ENCODE measurements at places on chromosomes 12 and 14.

DNA sequence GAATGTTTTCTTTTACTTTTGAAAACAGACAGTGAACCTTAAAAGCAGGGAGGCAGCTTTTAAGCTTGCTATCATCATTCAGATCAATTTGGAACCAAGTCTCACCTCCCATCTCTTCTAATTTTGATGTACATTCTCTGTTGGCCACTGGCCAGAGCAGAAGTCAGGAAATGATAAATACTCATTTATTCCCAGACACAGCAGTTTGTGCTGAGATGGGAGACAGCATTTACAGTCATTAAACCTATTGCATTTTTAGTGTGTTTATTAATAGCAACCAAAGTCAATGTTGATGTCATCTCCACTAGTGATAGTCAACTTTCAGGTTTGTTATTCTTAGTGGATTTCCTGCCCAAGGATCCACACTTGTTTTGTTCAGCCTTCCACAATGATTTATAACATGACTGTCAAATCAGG is 320.0 kb upstream of the ATP2B1 start:
- no peak for DNase-seq

GRCh38 chr14:68932686-68933085 is 46.4 kb downstream of the ACTN1 start:
- no peak for DNase-seq

- no peak for DNase-seq
Measured at GRCh38 chr12:43008953-43009845, 419.7 kb upstream of the PRICKLE1 start.

- DNase-seq: no peak
Measured at GRCh38 chr14:78530078-78530477, 359.9 kb downstream of the NRXN3 start.

DNA sequence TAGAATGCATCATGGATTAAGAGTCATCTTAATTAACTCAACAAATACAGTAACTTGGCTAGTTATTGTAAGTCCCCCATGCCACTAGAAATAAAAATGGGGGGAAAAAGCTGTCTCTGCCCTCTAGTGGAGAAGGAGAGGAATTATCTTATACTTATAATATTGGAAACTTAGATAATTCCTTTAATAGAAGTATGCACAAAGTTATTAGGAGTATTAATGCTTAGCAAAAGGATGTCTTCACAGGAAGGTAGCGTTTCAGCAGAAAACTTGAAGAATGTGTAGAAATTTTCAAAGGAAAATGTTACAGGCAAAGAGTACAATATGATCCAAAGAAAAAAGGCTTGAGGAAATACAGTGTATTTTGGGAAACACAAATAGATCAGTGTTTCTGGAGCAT is 19.8 kb downstream of the OR5AU1 start:
- DNase-seq: no peak

DNA sequence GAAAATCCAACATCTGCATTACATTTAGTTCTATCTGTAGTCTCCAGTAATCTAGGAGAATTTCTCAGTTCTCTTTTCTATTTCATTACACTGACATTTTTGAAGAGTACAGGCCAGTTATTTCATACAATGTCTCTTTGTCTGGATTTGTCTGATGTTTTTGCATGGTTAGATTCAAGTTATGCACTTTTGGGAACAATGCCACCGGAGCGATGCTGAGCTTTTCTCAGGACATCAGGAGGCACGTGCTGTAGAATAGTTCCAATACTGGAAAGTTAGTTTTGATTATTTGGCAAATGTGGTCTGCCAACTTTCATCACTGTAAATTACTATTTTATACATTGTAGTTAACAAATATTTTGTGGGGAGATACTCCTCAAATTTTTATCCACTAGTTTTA is 43.1 kb downstream of the ALDH1L2 start:
- DNase-seq: no peak

GRCh38 chr12:62613081-62613480 is 146.5 kb downstream of the MON2 start:
- no peak for DNase-seq

DNA sequence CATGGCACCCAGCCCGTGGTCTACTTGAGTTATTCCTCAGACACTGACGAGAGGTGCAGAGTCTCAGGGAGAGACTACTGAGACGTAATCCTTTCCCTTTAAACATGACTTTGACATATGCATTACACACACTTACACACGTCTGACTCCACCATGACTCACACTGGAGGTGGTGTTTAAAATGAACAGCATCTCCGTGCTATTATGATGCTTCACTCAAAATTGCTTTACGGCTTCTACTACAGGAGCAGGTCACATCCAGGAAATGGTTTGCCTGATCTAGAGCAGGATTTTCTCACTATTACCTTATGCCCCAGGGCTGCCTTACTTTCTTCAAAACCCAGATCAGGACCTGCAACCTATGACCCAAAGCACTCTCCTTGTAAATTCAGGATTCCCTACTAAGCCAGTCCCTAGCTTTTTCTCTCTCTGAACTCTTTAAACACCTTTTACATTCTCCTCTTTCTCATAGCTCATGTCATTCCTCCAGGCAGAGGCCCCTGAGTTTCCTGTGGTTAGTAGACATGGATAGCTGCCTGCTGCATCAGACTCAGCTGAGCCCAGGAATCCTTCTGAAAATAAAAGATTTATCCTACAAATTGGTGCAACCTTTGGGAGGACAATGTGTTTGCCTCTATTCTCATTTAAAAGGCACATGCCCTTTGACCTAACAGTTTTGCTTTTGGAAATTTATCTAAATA is 31.2 kb downstream of the TMCC3 start:
- DNase-seq: no peak

DNA sequence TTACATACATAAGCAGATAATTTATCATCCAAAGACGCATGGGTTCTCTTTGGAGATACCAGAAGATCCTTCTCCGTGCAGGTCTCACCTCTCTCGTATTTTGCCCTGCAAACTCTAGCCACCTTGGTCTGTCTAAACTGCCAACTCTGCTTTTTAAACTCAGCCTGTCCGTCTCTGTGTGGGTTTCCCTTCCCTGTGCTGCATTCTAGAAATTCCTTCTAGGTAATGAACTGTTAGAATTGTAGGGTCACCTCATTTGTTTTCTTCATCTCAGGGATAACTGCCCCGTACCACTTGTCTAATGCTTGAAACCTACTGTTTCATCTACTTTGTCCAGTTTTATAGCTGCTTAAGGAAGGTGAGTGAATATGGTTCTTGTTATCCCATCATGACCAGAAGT is 45.4 kb upstream of the CCDC196 start:
- DNase-seq: no peak

DNA sequence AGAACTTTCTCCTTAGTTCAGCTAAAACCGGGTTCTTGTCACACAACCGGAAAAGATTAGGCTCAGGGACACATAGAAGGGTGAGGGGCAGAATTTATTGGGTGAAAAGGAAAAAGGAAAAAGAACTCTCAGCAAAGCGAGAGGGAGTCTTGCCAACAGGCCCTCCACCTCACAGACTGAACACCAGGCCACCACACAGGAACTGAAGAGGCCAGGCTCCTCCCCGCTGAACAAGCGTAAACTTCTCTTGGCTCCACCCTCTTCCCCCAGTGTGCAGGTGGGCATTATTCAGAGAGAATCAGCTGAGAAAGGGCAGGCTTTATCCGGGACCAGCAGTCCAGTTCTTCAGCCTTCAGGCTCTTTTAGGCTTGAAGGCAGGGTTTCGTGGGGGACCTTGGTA is 125.6 kb upstream of the FGD4 start:
- DNase-seq: no peak

GRCh38 chr12:49808686-49809380 is 19.4 kb downstream of the NCKAP5L start:
- no peak for DNase-seq

GRCh38 chr12:2322554-2323120 is 269.9 kb downstream of the CACNA1C start:
- no peak for DNase-seq

DNA sequence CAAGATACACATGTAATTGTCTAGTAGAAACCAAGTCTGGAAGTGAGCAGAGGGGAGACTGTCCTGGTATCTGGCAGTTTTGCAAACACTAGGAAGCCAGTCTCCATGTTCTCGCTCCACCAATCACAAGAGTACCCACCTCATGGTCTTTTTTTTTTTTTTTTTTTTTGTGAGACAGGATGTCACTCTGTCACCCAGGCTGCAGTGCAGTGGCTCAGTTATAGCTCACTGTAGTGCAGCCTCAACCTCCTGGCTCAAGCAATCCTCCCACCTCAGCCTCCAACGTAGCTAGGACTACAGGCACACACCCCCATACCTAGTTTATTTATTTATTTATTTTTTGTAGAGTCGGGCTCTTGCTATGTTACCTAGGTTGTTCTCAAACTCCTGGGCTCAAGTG is 189.2 kb downstream of the EFCAB11 start:
- no peak for DNase-seq

- DNase-seq: no peak
Measured at GRCh38 chr14:70315942-70316341, 43.5 kb downstream of the COX16 start.

- no peak for DNase-seq
Measured at GRCh38 chr12:96456265-96456974, 33.0 kb upstream of the CFAP54 start.

GRCh38 chr12:121443193-121443870 is 43.4 kb downstream of the RNF34 start:
- DNase-seq: peak; percentile 44

DNA sequence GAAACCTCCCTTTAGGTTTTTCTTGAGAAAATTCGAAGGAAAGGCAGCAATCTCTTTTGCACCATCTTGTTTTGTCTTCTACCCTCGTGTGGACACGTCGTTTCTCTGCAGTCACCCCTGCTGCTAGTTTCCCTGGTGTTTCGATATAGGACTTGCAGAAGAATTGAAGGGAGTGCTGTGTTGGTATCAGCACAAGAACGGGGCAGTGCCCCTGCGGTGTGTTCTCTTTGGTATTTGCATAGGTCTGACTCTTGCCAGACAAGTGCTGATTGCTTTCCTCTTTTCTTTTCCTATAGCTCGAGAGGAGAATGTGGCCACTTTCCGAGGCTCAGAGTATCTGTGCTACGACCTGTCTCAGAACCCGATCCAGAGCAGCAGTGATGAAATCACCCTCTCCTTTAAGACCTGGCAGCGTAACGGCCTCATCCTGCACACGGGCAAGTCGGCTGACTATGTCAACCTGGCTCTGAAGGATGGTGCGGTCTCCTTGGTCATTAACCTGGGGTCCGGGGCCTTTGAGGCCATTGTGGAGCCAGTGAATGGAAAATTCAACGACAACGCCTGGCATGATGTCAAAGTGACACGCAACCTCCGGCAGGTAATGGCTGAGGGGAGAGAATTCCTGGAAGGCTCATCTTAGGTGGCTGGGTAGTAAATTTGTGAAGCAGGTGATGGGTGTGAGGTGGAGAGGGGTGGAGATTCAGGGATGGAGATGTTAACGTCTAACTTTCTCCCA is 474.8 kb downstream of the NRXN3 start:
- DNase-seq: no peak

DNA sequence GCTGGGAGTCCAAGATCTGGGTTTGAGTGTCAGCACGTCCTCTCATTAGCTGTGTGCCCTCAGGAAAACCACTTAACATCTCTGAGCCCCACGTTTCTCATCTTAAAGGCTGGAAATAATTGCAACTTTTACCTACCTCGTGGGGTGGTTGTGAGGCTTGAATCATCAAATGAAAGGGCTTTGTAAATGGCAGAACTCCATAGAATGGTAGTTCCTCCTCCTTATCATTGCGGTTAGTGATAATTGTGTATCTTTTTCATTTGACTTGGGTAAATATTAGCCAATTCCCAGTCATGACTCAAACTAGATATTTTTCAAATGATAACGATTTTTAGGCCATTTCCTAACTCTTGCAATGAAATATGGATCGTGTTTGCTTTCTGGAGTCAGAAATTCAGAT is 205.5 kb downstream of the CHST11 start:
- DNase-seq: no peak

DNA sequence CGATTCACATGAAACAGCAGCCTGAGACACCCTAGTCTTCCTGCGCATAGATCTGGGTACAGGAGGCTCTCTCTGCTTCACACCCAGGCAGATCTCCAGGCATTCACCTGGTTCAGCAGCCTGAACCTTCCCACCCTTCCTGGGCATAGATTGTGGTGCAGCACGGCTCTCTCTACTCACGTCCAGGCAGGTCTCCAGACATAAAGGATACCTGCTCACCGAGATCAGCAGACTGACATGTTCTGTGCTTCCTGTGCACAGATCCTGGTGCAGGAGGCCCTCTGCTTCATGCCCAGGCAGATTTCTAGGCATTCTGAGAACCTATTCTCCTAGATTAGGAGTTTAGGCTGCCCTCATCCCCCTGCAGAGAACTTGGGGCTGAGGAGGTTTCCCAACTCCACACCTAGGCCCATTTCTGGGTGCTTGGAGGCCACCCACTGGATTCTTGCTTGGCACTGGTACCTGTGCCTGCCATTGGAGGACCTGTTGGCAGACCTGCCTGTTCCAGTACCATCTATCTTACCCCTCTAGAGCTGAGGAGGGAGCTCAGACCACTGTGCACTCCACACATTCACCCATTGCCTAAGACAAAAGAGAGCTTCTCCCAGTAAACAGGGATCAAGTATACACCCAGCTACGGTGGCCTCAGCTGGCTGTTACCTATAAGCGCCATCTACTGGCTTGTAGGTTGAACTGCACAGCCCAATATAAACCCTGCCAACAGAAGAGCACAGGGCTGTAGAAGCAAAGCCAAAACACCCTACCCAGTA is 28.0 kb upstream of the GARIN6 start:
- DNase-seq: no peak

DNA sequence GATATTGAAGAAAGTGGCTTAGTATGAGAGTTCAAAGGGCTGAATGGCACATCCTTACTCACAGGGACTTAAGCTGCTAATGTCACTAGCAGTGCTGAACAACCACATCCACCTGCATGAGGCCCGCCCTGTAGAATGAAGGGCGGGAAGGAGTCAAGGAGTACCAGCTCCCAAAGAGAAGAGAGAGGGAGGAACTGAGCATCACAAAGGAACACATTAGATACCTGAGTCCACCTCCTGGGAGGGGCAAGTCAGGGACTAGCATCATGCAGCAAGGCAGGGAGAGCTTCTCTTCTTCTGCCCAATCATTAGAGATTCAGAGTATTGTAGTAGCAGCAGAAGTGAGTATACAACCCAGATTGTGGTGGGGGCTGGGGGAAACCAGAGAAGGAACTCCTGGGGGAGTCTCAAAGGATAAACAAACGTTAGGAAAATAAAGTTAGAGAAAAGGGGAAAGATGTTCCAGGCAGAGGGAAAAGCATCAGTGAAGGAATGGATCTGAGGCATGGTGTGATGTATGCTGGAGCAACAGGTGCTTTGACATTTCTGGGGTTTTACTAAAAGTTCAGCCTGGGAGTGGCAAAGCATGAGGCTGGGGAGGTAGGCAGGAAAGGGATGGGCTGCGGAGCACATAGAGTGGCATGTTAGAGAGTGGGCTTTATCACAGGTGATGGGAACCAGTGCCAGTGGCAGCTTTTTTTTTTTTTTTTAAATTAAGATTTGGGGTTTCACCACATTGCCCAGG is 21.0 kb upstream of the GRIP1 start:
- no peak for DNase-seq

- no peak for DNase-seq
Measured at GRCh38 chr14:105205673-105206208, 24.6 kb upstream of the NUDT14 start.

GRCh38 chr12:50524621-50525020 is 19.8 kb downstream of the DIP2B start:
- DNase-seq: no peak

Measured in effector memory CD8-positive, alpha-beta T cell (primary cell).